ENCODE measurements at places on chromosomes 11 and 22.
A peak's percentile ranks its signal among the peaks of the same experiment; 100 is the strongest.

GRCh38 chr11:96388891-96389719 is 607 bp downstream of the CCDC82 start:
- peak; percentile 11 for DNase-seq

GRCh38 chr22:36288571-36289405 is 35.9 kb downstream of the APOL1 start:
- no peak for DNase-seq

DNA sequence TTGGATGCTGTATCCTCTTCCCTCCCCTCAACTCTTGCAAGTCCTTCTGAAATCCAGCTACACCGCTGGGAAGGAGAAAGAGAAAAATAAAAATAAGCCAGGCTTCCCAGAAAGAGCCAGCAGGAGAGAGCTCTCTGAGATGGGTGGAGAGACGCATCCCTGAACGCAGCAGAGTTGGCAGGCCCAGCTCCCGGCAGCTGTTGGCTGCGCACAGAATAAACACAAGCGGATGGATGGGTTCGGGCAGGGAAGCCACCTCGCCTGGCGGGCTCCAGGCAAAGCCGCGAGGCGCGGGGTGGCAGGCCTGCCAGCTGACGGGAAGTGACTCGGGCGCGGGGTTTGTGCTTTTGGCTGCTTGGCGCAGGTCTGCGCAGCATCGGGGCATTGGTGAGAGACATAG is 537.7 kb downstream of the MIAT start:
- DNase-seq, result no peak

DNA sequence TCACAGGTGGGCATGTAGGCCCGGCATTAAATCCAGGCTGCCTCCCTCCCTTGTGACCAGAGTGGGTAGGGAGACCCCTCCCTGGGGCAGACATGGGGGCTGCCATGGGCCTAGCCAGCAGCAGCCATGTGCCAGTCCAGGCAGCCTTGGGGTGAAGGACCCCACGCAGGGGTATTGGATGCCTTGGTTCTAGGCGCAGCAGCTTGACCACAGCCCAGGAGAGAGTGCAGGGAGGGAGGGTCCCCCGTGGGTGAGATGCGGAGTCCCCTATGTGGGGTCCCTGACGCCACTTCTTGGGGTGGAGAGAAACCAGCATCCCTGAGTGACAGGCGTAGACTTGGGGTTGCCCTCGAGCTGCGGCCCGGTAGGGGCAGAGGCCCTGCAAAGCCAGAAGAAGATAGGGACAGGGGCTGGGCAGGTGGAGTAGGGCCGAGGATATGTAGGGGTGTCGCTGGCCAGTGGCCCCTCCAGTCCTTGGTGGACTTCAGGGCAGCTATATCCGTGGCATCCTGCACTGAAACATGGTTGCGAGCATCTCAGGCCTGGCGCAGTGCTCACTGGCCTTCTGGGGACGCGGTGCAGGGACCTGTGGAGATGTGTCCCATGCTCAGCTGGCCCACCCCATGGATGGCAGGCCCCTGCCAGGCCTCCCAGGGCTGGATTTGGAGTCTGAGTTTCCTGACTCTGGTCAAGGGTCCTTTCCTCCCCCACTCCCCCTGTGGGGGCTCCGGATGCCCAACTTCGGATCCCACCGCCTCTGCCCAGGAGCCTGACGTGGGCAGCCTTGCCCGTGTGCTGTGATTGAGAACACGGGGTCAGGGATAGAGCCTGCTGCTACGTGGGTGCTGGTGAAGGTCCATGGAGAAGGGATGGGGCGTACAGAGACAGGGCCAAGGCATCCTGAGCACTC is 1179.8 kb downstream of the BRD1 start:
- DNase-seq, result no peak

- DNase-seq, result peak; percentile 40
These were observed 583 bp downstream of the APLP2 start for GRCh38 chr11:130070109-130070845.

DNA sequence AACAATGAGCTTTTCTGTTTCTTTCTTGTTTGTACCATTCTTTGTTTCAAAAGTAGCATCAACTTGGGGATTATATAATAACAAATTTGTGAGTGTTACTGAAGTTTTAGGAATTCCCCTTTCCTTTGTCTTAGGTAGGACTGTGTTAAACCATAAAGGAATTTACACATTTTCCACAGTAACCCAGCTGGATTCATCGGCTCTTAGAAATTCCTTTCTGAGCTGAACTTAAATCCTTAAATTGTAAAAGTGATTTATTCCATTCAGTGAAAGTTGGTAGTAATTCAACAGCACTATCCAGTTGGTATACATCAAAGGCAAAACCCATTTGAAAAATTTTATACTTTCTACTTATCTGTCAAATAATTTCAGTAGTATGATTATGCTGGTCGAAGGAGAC is 11.8 kb downstream of the EMSY start:
- DNase-seq, result no peak

DNA sequence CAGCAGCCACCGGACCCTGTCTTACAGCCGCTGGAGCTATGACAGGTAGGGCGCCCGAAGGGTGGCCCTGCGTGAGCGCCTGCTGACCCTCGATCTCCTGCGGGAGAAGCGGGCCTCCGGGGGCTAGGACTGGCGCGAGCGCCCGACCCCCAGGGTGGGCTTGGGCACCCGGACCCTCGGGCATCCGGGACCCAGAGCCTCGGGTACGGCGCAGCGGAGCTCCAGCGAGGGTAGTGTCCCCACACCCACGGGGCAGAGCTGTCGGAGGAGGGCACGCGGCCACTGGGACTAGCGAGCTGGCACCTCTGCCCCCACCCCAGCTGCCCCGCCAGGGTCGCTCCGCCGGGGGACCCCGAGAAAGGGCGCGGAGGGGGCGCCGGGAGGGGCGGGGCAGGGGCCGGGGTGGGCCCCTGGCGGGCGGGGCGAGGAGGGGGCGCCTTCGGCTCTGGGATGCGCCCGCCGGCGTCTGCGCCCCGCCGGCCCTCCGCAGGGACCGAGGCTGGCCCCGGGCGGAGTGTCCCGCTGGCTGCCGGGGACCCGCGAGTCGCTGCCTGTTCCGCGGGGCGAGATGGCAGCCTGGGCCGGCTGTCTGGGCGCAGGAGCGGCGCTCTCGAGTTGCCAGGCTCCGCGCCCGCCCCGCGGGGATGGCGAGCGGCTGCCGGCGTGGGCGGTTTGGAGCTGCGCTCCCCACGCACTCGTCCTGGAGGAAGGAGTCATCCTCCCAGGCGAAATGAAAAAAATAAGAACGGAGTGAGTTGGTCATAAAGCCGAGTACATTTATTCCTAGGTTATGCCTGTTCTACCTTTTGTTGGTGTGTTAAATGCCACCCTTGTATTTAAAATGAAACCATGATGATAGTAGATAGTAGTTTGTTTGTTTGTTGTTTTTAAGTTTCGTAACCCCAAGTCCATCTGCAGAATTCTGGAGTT is 32.4 kb downstream of the EIF3F start:
- DNase-seq, result peak; percentile 29

DNA sequence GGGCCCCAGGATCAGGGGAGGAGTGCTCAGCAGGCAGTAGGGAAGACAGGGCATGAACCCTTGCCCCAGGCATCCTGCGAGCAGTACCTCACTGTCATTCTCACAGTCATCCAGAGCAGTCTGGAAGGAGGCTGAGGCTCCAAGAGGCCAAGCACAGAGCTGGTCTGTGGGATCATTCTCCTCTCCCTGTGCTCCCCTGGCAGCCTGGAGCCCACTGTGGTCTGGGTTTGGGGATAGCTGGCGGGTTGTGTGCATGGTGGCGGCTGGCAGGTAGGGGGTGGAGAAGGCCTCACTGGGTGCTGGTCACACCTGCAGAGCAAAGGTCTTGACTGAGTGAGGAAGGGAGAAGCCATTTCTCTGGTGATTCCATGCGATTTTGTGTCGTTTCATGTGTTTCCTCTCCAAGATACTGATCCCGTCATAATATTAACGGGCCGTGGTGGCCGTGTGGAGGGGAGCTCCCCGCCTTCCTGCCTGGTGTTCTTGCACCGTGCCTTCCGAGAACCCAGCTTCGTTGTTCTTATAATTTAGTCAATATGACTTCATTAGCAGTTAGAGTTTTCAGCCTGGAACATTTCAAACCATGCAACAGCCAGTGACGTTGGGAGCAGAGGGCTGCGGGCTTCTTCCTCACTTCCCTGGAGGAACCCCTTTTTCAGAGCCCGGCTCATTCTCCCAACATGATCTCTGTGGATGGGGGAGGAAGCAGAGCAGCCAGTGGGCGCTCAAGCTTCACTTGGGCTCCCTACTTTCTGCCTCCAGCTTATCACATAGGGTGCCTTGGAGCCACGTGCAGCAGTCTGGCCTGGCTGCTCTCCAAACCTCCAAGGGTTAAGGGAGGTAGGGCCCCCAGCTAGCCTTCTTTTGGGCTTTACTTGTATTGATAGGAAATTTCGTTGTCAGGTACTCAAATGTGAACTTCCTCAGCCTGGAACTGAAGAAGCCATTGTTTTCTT is 20.8 kb upstream of the ADORA2A start:
- no peak for DNase-seq

DNA sequence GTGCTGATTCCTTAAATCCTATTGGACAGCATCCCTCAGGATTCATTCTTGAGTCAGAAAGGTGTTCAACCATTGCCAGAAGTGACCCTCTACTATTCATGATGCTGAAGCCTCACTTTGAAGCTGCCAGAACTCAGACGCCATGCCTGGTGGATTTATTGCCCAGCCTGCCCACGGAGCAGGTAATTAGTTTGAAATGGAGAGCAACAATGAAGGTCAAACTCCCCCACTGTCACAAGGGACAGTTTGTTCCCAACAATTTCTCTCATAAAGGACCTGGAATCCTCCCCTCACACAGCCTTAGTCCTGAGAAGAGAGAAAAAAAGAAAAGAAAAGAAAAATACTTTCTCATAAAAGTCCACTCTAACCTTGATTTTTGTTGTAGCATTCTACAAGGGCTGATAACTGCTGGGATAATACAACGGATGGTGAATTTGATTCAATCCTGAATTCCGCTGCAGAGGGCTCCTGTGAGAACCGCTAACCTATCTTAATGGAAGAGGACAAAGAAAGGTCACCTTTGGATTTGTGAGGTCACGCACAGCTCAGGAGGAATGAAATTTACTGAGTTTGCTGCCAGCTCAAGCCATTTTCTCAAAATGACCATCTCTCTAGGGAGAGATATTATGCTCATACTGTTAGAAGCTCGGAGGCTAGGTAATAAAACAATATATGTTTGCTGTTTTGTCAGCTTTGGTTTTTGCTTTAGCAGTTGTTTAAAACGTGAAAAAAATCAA is 161.6 kb upstream of the SYN3 start:
- no peak for DNase-seq
